ENCODE measurements at places on chromosomes 4 and X. TPM values are rescaled to one million over a fixed set of nuclear protein-coding genes. Genes with fewer than 3 reads are reported as not detected.

DNA sequence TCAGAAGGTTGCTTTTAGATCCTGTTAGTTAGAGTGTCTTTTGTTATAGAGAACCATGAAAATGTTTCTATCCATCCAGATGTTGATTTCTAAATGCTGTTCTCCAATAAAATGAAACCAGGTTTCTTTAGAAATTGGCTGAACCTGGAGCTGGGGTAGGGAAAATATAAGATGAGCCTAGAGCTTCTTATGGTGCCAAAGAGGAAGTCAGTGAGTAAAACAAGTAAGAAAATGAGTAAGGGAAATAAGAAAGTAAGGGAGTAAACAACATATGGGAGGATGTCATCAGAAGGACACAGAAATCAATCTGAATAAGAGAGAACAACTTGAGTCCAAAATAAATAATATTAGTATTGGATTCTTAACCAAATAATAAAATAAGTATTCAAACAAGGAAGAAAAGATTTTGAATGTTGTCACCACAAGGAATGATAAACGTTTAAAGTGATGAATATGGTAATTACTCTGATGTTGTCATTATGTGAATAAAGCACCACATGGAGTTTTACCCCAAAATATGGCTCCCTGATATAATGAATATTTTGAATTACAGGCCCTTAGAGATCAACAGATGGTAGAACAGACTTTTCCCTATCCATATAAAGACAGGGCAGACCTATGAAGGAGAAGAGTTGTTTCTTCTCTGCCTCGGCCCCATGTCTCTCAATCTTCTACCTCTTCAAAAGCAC is 506.1 kb downstream of the IL15 start:
- no peak for DNase-seq

GRCh38 chr4:164012396-164013027 is 518.0 kb downstream of the TMA16 start:
- no peak for DNase-seq

GRCh38 chrX:74450803-74451449 is 29.6 kb downstream of the SLC16A2 start:
- peak; percentile 16 for DNase-seq

DNA sequence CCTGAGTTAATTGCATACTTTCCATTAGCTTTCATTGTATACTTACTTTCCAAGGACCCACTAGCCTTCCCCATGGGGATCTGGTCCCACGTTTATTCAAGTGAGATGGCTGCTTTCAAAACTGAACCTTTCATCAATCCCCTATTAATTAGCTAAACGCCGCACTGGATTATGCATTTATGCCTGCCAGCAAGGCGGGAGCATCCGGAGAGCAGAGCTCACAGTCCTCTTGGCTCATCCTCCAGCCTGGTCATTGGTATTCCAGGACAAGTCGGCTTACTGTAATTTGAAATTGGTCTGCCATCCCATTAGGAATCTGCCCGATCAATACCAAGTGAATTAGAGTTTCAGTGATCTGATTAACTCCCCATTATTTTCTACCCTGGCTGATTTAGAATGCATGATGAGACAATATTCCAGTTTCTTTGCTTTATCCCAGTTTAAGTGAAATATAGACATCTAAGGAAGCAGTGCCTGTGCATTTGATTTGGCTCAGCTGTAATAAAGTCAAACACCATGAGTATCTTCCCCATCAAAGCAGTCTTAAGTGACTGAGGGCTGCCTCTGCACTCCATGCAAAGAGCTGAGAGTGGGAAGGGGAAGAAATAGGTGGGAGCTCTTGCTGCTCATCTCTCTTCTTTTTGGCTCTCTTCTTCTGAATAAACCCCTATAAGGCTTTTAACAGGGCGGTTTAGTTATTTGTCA is 411.4 kb downstream of the GPAT3 start:
- no peak for DNase-seq

DNA sequence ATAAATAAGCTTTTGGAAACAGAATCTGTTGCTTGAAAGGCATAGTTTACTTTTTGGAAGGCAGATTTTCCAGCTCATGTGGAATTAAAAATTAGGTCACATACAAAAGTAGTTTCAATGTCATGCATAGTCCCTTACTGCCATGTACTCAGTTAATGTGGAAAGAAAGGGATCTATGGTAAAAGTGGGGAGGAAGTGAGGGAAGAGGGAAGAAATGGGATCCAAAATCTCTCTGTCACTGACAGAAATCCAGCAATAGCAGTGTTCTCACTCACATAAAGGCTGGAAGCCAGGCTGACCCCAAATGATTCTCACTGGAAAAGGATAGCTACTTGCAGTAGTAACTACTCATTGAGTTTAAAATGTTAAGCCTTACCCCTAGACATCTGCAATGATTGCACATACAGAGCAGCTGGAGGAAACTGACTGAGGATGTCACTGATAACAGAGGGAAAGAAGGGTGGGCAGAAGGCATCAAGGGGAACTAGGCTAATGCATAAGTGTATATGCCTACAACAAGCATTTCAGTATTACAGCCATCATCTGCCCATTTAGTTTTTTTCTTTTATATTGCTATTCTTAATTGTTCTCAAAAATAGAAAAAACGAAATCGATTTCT is 445.6 kb downstream of the FAT4 start:
- no peak for DNase-seq

GRCh38 chr4:76233967-76234678 is 17.4 kb upstream of the FAM47E start:
- DNase-seq = no peak

DNA sequence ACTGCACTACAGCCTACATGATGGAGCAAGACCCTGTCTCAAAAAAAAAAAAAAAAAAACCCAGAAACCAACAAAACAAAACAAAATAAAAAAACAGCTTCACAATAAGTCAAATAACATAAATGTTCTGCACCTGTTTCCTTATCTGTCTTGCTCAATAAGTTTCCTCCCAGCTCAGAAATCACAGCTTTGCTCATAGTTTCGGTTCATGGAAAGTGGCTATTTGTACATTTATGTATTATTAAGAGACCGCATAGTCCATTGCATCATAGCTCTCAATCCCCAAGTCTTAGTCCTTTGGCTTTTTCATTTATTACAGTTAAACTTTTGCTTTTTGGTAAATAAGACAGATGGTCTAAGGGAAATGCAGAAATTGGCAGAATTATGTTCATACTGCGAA is 24.4 kb upstream of the CFAP299 start:
- no peak for DNase-seq

DNA sequence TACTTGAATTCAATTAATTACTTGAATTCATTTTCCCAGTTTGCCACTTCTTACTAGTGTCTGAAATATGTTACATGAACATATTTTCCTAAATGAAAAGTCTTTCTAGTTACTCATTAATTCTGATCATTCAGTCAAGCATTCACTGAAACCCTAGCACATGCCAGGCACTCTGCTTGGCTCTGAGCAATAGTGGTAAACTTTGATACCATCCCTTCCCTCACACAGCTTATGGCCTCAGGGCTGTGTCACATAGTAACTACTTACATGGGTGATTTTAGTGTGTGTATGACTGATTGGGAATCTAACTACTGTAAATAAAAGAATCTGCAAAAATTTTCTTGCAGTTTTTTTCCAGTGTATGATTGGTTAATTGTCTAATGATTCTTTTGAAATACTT is 32.7 kb downstream of the METAP1 start:
- DNase-seq = no peak

GRCh38 chr4:155227131-155227530 is 18.7 kb downstream of the NPY2R start:
- no peak for DNase-seq

The CT45A6 gene
- not detected for total RNA-seq

The GUCY1A1 gene
- 7.6 TPM for total RNA-seq

DNA sequence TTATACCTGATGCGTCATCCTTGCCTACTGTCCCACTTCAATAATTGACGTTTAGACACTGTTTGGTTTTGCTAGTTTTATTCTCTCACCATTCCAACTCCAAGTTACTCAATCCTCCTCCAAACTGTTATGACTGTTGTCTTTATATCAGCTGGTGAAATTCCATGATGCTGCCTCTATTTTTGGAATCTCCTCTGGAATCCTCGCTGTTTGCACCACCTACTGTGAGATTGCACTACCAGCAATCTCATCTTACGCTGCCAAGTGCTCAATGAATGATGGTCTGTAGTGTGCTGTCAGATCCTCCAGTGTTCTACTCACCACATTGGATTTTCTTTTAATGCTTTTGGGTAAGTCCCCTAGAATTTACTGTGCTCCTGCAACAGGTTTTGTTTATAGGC is 13.2 kb upstream of the PCDH18 start:
- no peak for DNase-seq

DNA sequence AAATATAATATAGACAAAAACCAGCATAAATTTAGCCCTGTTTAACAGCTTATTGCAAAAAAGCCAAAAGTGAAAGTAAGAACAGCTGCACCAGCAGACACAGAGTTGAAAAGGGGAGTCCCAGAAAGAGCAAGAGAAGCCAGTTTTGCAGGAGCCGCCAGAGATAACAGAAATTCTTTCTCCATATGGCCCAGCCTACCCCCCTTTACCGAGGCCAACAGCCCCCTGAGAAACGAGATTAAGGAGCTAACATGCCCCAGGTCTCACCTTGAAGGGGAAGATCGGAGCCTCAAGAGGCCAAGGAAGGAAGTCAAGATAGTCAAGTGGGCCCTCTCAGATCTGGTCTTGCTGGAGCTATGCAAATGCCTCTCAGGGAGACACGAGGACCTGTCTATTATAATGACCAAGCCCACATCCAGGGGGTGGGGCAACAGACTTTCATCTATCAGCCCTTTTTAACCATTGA is 4.8 kb downstream of the ACOX3 start:
- no peak for DNase-seq

The HTN1 gene
- total RNA-seq = not detected

- DNase-seq = no peak
Observed at GRCh38 chr4:56906489-56907393, 959 bp upstream of the REST start.

- no peak for DNase-seq
Observed at GRCh38 chr4:110411574-110412011, 64.4 kb upstream of the ENPEP start.

DNA sequence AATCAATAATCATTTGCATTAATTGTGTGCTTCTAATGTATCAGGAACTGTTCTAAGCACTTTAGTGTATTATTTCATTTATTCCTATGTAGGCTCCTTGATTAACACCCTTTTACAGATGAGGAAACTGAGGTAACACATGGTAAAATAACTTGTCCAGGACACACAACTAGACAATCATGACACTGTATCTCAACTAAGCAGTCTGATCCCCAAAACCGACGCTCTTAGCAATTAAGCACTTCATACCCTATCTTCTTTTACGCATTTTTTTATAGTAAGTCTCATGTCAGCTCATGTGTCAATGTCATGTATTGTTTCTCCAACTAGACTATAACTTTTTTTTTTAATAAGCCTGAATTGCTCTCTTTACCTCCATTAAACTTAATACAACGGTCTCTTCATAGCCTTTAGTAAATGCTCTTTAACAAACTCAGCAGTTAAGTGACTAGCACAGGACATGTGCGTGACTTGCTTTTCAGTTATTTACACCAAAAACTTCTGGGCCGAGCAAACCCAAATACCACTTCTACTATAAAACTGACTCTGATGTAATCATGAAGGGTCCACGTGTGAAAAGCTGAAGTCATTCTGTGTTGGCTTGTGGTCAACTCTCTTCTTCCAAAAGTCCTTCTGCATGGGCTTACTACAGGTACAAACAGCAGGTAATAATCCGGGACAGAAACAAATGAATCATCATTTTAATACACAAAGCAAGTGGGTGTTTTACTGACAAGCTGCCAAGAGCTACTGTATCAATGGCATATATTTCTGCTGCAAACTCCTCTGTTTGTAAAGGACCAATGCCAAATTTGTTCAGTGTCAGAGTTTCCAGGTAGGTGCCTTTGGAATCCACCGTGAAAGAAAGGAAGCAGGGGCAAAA is 7.9 kb upstream of the AMBN start:
- peak; percentile 48 for DNase-seq

- no peak for DNase-seq
Observed at GRCh38 chrX:120402369-120402768, 40.5 kb downstream of the ATP1B4 start.

DNA sequence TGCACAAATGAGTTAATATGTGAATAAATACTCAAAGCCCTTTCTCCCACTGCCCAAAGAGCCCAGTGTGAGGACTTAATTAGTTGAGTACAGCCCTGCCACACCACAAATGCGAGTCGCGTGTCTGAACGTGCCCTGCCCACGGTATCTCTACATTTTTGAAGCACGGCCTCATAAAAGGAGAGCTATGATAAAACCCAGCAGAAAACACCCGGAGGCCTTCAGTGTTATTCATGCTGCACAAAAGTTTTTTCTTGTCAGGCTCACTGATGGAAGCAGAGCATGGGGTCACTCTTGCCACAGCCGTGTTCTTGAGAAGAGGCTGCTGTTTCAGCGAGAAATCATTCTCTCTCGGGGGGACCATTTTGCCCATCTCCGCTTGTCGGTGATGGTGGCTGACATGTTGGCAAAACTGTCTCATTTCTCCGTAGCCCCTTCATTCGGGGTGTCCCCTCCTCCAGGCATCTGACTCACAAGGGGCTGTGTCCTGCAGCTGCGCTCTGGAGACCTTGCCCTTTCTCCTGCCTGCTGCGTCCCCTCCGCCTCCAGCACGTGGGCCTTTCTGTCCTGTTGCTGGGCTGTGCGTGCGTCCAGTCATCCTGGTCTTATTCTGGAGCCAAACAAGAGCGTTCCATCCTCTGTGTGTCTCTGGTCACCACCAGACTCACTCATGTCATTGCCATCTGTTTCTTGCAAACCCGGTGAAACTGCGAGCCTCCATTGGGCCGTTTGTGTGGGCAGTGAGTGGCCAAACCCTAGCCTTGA is 88.8 kb downstream of the SORCS2 start:
- DNase-seq = no peak

DNA sequence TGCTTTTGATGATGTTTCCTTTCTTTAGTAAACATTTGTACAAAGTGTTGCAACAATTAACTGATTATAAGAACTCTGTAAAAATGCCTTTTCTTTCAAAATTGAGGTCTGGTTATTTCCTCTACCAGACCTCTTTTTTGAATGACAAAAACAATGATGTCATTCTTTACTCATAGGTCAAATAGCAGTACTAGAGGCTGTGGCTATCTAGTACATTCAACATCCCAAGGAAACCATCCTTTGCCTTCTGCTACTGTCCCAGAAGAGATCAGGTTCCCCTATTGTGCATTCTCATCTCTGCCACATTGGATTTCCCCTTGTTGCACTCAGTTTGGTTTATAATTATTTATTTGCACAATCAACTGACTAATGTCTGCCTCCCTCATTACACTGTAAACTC is 19.1 kb upstream of the MAD2L1 start:
- DNase-seq = no peak

The MSANTD1 gene
- total RNA-seq = 2.6 TPM

The F8 gene
- 9.2 TPM for total RNA-seq

DNA sequence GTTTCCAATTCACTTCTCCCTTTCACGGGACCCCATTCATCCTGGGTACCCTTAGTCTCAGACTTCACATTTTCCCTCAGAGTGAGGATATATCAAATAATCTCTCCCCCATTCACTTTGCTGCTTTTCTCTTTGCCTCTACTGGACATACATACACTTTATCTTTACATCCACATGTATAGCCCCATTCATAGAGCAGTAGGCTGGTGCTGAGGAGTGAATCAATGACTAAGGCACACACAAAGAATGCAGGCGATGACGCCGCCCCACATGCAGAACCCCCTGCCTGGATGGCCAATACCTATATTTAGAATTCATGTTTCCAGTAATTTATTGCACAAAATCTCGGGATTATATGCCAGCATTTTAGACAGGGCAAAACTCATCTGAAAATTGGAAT is 554.3 kb upstream of the TENM3 start:
- DNase-seq = no peak

The GLRA3 gene
- not detected for total RNA-seq

- no peak for DNase-seq
Observed at GRCh38 chr4:72820107-72820506, 249.4 kb downstream of the COX18 start.

- no peak for DNase-seq
Observed at GRCh38 chr4:153759407-153760316, at the start of gene RNF175. Gene RNF175 (minus strand): TSS chr4:153760024. CDS start chr4:153759862, 162 bp downstream.
